ENCODE measurements at places on chromosomes 12 and 14.

DNA sequence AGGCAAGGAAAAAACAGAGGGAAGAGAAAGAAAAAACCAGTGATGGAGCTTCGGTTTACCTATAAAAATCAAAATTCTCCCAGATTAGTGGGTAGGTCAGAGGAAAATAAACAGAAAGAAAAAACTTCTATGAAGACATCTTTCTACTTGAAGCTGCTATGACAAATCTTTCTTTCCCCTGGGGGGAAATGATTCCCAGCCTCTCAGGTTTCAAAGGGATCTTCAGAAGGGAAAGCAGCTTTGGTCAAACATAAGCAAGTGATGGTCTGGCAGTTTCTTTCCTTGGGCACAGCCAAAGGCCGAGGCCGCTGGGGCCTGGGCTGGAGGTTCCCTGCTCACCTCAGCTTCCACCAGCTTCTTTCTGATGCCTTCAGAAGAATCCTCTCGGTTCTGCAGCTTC, 104.5 kb downstream of the PRKAB1 start:
- DNase-seq = no peak

- no peak for DNase-seq
Measured at GRCh38 chr12:57890191-57891115, 43.9 kb upstream of the CTDSP2 start.

- DNase-seq = no peak
Measured at GRCh38 chr12:41361738-41362137, 173.6 kb downstream of the PDZRN4 start.

GRCh38 chr12:93055221-93055620, 126.1 kb upstream of the EEA1 start:
- no peak for DNase-seq

DNA sequence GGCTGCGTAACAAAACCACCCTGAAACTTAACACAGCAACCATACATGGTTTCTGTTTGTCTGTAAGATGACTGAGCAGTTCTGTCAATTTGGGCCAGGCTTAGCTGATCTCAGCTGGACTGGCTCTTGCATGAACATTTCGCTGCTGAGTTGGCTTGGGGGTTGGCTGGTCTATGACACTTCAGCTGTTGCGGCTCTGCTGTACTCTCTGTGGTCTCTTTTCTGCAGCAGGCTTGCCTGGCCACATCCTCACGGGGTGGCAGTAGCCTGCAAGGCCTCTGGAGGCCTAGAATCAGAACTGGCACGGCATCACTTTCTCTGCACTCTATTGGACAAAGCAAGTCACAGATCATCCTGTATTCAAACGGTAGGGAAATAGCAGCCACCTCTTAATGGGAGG, 216.2 kb downstream of the BCL11B start:
- DNase-seq = no peak

All from GM04503 (cell line).